Left renal pelvis (tissue), 4 donors: ENCODE measurements at places on chromosomes 6 and 20. TPM values are rescaled to one million over a fixed set of nuclear protein-coding genes. Genes with fewer than 3 reads are reported as not detected.

The ULBP3 gene
- polyA plus RNA-seq: 7.4 TPM

The ROS1 gene
- 0.23 TPM for polyA plus RNA-seq

The SNX21 gene
- 19.4 TPM for polyA plus RNA-seq

The ANKRD66 gene
- not detected for polyA plus RNA-seq

The MYLK2 gene
- 0.87 TPM for polyA plus RNA-seq

The BPIFA1 gene
- not detected for polyA plus RNA-seq

- DNase-seq: no peak
Measured at GRCh38 chr6:15288856-15289255, 43.0 kb downstream of the JARID2 start.

GRCh38 chr20:59933296-59933848 lies at the start of gene SYCP2:
Gene SYCP2, minus strand, starts transcription at chr20:59933637. Its CDS starts 11,224 bp downstream, at chr20:59922413.
- no peak for DNase-seq

DNA sequence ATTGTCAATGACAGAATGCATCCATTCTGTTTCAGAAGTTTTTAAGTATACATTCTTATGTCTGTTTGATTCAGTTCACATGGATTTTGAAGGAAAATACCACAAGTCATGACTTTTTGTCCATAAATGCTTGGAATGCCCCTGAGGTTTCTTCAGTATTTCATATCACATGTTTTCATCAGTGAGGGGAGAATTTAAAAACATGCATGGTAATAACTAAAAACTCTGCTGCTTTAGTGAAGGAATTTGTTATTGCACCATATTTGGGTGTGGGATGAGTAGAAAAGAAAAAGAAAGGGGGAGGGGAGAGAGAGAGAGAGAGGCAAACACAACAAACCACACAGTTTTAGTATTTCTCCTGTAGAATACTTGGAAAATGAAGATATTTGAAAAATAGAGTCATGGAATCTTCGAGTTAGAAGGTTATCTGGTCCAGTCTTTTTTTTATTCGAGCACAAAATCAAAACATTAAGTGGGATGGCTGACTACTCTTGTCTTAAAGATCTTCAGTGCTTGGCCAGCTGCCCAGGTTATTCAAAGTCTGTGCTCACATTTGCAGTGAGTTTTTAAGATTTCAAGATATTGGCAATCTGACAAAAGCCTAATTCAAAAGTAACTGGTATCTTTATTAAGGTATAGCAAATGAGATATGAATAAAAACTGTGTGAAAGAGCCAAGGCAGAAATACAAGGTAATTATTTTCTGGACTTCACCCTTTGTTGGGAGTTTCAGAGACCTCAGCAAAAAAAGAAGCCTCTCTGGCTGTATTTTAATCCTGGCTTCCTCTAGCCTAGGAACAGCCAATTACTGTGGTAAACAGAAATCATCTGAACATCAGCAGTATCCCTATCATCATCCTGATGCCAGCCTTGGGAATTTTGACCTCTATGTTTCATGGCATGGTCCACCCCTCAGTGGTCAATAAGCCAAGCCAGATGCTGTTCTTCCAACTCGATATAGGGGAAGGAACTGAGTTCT lies 687.9 kb upstream of the CITED2 start:
- peak; percentile 22 for DNase-seq

DNA sequence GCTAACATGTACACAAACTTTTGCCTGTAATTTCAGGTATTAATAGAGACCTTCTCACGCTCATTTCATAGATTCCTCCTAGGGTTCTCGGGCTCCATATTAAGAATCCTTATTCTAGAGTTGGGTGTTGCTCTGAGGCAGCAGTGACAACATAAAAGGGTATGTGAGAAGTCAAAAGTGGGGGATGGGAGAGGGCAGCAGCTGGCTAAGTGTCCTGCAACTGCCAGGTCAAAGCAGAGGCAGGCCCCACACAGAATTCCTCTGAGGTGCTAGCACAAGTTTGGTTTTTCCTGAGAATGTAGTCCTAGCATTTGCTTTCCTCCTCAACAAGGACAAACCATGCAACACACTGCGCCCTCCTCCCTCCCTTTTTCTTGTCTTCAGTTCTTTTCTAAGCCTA lies 4.6 kb downstream of the NSFL1C start:
- no peak for DNase-seq

- DNase-seq: no peak
Measured at GRCh38 chr6:104689551-104690205, 170.0 kb downstream of the HACE1 start.

- no peak for DNase-seq
Measured at GRCh38 chr20:14928083-14928482, 590.7 kb upstream of the FLRT3 start.

DNA sequence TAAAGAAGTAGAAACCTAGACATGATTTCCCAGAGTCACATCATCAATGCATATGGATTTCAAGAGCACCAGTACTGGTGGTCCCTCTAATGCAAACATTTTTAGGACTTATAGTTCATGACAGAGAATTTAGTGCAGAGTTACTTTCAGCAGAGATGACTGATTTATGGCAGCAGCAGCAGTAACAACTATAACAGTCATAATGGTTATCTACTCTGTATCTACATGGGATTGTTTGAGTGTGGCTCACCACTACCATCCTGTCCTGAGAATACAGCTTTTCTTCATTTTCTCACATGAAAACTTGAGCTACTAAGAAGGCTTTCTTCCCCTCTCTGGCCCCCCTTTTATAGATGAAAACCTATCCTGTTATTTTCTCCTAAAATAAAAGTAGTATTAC lies 128.5 kb upstream of the ENPP5 start:
- DNase-seq: no peak

DNA sequence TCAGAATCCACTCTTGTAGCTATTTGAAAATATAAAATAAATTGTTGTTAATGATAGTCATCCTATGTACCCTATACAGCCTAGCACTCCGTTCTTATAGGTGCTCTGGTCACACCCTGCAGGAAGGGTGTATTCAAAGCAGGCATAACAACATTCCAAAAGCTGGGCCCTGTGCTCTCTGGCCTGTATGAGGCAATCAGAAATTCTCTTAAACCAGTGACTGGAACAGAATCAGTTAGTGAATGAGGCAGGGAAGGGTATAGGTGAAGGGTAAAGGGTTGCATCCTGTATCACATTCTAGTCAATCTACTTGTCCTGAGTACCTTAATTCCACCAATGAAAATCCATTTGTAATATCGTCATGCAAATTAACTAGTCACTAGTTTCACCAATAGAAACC lies 154.5 kb upstream of the ZNF217 start:
- DNase-seq: no peak

GRCh38 chr6:7106752-7107577 lies 796 bp upstream of the RREB1 start:
- no peak for DNase-seq

GRCh38 chr6:38188677-38189335 lies 369.3 kb downstream of the ZFAND3 start:
- no peak for DNase-seq

GRCh38 chr6:133512410-133513016 lies 271.4 kb downstream of the EYA4 start:
- no peak for DNase-seq

DNA sequence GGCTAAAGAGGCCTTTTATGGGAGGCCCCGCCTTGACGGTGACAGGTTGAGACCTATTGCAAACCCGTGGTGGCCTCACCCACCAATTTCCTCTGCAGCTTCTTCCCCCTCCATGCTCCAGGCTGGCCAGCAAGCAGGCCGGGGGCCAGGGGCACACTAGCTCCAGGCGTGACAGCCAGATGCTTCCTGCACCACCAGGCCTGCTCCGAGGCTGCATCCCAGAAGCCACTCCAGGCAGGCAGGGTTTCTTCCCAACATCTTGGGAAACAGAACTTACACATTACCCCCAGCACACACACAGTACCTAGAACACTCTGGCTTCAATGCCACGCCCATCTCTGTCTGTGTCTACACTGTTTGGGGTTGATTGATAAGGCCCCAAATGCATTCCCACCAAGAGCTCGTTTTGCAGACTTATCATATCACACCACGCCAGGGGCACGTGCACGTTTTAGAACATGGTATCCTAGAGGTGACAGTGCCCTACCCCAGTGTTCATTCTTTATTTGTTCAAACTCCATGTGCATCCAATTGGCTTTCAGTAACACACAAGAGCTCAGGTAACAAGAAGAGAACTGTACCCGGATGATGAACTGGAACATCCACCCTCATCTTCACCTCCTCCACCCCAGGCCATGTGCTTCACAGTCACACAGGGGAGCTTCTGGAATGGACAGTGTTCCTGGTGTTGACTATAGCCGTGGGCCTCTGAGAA lies 221.4 kb upstream of the RREB1 start:
- no peak for DNase-seq

DNA sequence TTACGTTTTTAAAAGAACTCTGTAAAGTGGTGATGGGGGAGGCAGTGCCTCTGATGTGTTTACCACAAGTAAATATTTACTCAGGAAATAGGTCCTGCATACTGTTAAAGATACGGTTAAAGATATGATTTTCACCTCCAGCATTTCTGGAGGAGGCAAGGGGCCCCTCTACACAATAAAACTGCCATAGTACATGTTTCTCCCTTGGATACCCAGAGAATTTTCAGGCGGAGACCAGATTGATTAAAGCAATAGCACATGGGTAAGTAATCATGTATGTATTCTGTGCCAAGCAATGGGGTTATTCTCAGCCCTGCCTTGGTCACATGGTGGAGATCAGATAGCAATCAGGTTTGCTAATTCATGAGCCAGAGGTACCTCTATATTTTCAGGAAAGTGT lies 9.6 kb downstream of the RIPOR2 start:
- DNase-seq: no peak

- DNase-seq: no peak
Measured at GRCh38 chr6:82908661-82909060, 157.0 kb downstream of the UBE3D start.
